NCI-H526 (cell line): ENCODE measurements at places on chromosomes 4 and X.
A peak's percentile ranks its signal among the peaks of the same experiment; 100 is the strongest.

DNA sequence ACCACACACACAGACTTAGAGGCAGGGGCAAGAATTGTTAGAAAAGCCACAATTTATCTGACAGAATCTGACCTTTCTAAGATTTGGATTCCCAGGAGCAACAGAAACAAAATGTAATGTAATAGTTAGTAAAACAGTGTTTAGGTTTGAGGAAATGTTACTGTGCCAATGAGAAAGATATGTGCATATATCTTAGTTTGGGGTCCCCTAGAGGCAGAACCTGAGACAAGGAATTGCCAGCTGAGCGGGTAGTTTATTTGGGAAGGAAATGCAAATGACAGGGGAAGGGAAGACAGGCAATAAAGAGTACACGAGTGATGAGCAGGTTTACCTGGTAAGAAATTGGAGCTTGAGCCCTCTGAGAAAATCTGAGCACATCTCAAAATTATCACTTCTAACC is 31.3 kb upstream of the DDX53 start:
- DNase-seq, result no peak

- no peak for DNase-seq
Measured at GRCh38 chrX:34956916-34957315, 14.3 kb downstream of the FAM47B start.

DNA sequence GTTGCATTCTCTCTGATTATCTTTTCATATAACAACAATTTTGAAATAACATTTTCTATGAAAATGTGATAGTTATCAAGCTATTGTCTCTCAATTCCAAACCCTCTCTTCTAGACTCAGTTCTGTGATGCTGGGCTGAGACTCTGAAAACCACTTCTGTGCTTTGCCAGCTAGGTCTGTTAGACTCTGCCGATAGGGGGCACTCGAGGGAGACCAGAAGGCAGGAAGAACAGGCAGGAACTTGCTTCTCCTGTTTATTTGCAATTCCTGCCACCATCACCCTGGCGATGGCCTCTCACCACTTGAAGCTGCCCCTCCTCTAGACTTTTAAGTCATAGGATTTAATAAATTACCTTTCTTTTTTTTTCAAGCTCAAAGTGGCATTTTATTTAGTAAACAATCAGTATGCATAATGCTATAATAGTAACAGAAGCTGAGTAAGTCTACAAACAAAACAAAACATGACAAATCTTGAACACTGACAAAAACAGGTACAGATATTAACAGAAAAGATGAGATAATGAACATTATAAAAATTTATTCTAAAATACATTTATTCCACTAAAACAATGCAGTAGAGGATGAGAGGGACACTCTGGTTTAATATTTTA is 49.7 kb downstream of the RASL11B start:
- peak; percentile 84 for DNase-seq

GRCh38 chrX:152861116-152861515 is 30.3 kb downstream of the NSDHL start:
- DNase-seq, result no peak

DNA sequence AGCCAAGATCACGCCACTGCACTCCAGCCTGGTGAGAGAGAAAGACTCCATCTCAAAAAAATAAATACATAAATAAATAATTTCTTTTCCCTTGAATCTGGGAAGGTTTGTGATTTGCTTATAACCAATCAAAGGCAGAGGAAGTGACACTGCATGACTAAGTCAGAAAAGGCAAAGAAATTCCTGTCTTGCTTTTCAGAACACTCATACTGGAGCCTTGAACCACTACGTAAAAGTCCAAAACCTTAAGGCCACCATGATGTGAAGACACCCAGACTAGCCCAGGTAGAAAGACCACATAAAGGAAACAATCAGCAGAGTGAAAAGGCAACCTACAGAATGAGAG is 36.6 kb downstream of the TMEM156 start:
- DNase-seq, result no peak

- no peak for DNase-seq
Measured at GRCh38 chr4:169189372-169189771, 81.4 kb downstream of the SH3RF1 start.

GRCh38 chr4:89434364-89434988 is 126.9 kb upstream of the GPRIN3 start:
- peak; percentile 64 for DNase-seq

- DNase-seq, result peak; percentile 80
Measured at GRCh38 chr4:76897536-76898384, at the start of gene SOWAHB. SOWAHB (minus strand) TSS chr4:76898144; CDS start chr4:76897849, 295 bp downstream.

GRCh38 chrX:119429471-119429870 is 30.3 kb downstream of the SLC25A43 start:
- no peak for DNase-seq

DNA sequence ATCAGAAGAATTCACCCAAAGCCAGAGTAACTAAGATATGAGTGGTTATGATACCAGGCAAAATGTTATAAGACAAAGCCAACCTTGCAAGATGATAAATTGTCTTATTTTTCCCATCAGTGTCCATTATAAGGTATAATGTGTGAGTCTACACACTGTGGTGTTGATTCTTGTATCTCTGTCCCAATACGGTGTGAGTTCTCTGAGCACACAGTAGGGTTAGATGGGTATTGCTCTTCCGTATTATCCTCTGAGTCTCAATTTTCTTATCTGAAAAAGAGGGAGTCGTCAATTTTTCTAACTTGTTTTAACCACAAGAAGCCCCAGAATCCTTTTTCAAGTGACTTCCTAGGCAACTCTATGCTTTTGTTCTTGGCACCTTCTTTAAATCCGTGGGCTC is 69.9 kb downstream of the HMGB2 start:
- no peak for DNase-seq

- DNase-seq, result no peak
Measured at GRCh38 chr4:81884986-81885385, 413.3 kb upstream of the RASGEF1B start.

- no peak for DNase-seq
Measured at GRCh38 chr4:135934026-135934425, 1598.3 kb downstream of the PCDH18 start.

GRCh38 chr4:180150818-180151217 is 2092.4 kb upstream of the TENM3 start:
- DNase-seq, result no peak

- no peak for DNase-seq
Measured at GRCh38 chr4:154744341-154744926, 634 bp downstream of the LRAT start.

GRCh38 chr4:167100120-167100519 is 134.2 kb downstream of the SPOCK3 start:
- no peak for DNase-seq

DNA sequence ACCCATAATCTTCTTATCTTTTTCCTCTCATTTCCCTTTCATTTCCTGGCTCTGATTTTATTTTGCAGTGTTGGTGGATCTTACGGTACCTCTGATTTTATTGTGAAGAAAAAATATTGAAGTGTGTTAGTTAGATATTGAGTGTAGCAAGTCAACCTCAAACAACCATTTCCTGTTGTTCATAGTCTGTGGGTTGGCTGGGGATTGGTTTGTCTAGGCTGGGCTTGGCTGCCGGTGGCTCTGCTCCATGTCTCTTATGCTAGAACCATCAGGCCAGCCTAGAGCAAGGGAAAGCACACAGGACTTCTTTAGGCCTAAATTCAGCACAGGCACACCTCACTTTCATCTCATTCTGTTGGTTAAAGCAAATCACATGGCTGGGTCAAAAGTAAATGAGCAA is 383.1 kb upstream of the LCORL start:
- no peak for DNase-seq

- no peak for DNase-seq
Measured at GRCh38 chrX:101685923-101686322, 26.3 kb upstream of the ARMCX2 start.

- no peak for DNase-seq
Measured at GRCh38 chr4:169604131-169604900, 8.1 kb downstream of the NEK1 start.

DNA sequence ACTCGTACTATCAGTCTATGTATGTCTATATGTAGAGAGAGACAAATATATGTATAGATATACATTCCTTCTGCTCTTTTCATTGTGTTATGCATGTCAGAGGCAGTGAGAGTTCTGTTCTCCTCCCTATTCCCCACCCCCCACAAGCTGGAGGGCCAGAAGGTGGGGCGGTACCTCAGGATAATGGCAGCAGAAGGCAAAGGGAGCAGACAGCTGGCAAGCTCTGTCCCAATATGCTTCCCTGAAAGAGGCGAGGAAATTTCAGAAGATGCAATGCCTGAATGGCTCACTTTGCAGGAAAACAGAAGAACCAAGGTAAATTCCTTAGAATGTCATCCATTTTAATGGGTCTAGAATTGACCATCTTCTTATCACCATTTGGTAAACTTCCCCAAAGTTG is 114.4 kb downstream of the NAA11 start:
- no peak for DNase-seq

- no peak for DNase-seq
Measured at GRCh38 chrX:42109428-42109827, 186.1 kb upstream of the CASK start.

- DNase-seq, result no peak
Measured at GRCh38 chrX:136021160-136021559, 35.9 kb downstream of the SLC9A6 start.

GRCh38 chrX:42524379-42524778 is 253.6 kb downstream of the PPP1R2C start:
- DNase-seq, result no peak

- no peak for DNase-seq
Measured at GRCh38 chr4:40170588-40170987, 26.2 kb upstream of the RHOH start.

GRCh38 chr4:153530284-153530999 is 64.3 kb downstream of the TMEM131L start:
- DNase-seq, result no peak

DNA sequence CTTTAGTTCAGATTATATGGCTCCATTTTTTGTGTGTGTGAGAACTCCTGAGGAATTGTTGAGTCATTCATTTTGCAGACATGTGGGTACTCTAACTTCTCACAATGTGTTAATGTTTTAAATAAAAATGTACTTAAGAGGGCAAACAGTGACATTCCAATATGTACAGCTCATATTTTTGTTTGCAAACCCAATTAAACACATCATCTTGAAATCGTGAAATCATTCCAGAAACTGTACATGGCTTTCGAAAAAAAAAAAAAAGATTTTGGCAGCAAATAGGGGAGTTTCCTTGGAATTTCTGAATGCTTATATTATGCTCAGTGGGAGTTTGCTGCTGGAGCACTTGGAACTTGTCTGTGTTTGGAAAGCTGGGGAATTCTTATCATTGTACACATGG is 85.0 kb downstream of the HPGD start:
- no peak for DNase-seq

- no peak for DNase-seq
Measured at GRCh38 chr4:8283631-8284121, 14.1 kb downstream of the HTRA3 start.

- DNase-seq, result no peak
Measured at GRCh38 chr4:170248029-170248428, 158.3 kb upstream of the AADAT start.

DNA sequence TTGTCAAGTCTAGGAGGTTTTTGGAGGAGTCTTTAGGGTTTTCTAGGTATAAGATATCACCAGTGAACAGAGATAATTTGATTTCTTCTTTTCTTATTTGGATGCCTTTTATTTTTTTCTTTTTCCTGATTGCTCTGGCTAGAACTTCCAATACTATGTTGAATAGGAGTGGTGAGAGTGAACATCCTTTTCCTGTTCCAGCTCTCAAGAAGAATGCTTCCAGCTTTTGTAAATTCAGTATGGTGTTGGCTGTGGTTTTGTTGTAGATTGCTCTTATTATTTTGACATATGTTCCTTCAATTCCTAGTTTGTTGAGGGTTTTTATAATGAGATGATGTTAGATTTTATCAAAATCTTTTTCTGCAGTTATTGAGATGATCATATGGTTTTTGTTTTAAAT is 165.6 kb upstream of the WDFY3 start:
- no peak for DNase-seq

- DNase-seq, result no peak
Measured at GRCh38 chrX:109954333-109954732, 48.6 kb upstream of the TMEM164 start.

GRCh38 chr4:169253904-169254303 is 16.9 kb downstream of the SH3RF1 start:
- DNase-seq, result no peak

- DNase-seq, result no peak
Measured at GRCh38 chrX:131745942-131746489, 202.1 kb downstream of the OR13H1 start.

DNA sequence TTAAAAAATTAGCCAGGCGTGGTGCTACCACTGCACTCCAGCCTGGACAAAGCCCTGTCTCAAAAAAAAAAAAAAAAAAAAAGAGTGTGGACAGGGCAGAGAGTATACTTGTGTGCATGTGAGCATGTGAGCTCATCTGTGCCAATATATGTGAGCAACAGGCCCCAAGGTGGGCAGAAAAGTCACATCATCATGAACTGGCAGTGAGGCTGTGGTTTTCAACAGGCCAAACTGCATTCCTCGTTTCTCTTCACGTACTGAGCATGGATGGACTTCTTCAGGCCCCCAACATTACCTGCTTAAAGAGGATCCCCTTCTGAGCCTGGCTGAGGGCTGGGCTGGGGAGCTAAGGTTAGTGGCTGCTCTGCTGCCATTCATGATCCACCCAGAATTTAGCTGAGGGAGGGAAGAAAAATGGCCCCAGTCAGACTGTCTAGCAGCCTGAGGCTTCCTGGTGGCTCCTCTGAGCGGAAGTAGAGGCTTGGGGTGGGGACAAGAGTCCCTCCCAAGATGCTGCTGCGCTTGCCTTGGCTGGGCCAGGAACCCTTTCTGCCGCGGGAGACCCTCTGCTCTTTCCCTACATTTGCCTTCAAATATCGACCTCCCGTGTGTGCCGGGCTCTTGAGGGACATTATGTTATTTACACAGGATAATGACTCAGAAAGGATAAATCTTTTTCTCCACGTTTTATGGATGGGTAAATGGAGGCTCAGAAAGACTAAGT is 55.0 kb downstream of the DIPK2B start:
- no peak for DNase-seq

DNA sequence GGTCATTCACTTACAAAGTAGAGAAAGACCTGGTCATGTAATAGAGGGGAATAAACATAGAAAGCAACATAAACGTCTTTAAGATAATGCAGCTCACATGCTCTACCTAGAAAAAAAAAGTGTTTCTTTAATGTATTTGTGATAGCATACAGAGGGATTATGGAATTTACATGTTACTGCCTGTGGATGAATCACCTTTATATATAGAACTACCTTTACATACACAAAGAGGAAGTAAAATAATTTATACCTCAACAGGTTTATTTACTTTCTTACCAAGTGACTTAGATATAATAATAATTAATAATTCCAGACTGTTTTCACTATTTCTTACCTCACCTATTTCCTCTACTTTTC is 81.5 kb downstream of the PPP3CA start:
- DNase-seq, result no peak

GRCh38 chrX:17030092-17030491 is 83.6 kb downstream of the REPS2 start:
- no peak for DNase-seq

DNA sequence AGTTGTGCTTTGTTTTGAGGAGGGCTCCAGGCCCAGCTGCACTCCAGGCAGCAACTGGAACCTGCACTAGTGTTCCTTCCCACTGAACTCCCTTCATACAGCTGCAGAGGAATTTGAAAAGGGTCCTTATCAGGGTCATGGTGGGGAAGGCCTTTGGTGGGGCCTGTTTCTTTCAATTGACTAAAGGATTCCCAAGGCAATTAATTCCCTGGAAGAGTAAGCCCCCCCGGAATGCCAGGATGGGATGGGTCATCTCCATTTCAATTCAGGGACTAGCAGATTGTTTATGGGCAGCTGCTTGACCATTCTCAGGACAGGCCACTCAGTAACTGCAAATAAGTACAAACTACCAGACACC is 45.3 kb downstream of the TSC22D3 start:
- DNase-seq, result no peak

- no peak for DNase-seq
Measured at GRCh38 chr4:26916195-26916594, 55.6 kb downstream of the STIM2 start.
